Activated CD8-positive, alpha-beta memory T cell treated with anti-CD3 and anti-CD28 coated beads, Interleukin-2, amount 10 ng/mL, durations not matched to agents 7 days and 5 days (primary cell): ENCODE measurements at places on chromosomes 2 and 18.

GRCh38 chr18:74396171-74397169, 60.6 kb downstream of the DIPK1C start:
- DNase-seq, result no peak

GRCh38 chr2:108616751-108617161, 82.5 kb downstream of the LIMS1 start:
- DNase-seq, result no peak

DNA sequence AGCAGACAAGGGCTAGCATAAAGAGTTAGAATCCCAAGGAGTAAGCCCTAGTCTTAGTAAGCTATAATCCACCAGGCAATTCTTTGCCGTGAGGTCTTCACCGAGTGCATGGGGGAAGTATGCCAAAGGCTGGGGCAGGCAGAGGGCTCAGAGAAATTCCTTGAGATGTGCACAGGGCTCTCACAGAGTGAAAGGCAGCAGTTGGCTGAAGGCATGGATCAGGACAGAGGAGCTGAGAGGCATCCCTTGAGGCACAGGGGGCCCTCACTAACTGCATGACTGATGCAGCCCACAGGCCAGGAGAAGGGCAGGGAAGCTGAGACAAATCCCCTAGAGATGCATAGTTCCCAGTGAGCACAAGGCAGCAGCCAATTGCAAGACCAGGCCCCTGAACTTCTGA, 34.1 kb downstream of the PTH2R start:
- no peak for DNase-seq

DNA sequence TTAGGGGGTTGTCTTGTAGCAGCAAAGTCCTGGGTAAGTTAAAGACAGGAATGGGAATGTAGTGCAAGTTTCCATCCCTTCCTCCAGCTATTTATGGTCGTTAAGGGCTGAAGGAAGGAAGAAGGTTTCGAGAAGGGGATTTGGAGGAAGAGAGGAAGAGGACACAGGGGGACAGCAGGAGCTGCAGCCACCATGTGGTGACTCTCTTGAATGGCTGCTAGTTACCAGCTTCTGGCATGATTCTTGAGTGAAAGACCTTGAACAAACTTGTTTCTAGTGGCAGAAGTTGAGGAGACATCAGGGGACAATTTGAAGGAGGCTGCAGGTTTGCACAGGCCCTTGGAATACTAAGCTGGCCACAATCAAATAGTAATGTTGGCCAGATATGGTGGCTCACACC, 116.6 kb downstream of the MTX2 start:
- DNase-seq, result no peak

GRCh38 chr2:187408926-187409325, 39.1 kb downstream of the CALCRL start:
- DNase-seq, result no peak

DNA sequence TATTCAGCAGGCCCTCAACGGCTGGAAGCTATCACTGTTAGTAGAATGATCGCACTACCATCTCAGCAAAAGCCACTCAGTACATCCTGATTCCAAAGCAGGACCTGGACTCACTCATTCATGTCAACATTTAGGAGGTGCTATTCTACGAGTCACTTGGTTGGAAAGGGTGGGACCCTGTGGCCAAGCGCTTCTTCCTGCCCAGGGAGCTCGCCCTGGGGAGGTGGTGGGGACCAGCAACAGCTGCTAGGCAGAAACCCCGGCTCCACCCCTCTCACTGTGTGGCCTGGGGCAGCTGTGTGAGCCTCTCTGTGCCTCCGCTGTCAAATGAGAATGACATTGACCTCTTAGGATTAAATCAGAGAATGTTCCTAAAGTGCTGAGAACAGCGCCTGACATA, 231.4 kb downstream of the EIPR1 start:
- DNase-seq, result no peak

DNA sequence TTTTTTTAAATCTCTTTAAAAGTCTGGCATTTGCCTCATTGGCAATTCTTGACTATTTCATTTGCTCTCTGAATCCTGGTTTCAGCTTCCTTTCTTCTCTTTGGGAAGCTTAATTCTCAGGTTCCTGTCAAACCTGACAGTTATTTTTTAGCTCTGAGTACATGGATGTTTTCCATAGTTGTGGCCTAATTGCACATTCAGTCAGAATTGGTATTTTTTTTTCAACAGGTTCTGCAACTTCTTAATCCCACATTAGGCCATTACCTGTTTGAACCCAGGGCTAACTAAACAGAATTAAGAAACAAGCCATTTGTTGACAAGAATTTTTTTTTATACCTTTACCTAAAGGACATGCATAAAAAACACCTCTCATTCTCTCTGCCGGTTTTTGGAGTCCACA, 338.8 kb downstream of the SETBP1 start:
- DNase-seq, result no peak

GRCh38 chr2:159960414-159960813, 102.0 kb downstream of the PLA2R1 start:
- DNase-seq, result no peak

DNA sequence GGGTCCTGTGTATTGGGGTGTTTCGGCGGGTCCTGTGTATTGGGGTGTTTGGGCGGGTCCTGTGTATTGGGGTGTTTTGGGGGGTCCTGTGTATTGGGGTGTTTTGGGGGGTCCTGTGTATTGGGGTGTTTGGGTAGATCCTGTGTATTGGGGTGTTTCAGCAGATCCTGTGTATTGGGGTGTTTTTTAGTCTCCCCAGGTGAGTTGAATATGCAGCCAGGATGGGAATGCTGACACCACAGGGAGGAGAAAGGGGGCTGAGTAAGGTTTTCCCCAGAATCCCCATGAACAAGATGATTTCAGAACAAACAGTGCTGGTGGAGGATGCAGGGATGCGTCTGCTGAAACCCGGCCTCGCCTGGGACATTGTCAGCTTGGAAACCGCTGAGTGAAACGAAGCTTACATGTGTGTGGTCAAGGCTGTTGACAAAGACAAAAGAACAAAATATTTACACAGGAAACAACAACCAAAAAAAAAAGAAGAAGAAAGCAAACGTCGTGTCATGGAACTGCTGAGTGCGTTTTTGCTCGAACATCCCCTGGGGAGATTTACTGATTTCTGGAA, 88.5 kb upstream of the ODC1 start:
- no peak for DNase-seq

DNA sequence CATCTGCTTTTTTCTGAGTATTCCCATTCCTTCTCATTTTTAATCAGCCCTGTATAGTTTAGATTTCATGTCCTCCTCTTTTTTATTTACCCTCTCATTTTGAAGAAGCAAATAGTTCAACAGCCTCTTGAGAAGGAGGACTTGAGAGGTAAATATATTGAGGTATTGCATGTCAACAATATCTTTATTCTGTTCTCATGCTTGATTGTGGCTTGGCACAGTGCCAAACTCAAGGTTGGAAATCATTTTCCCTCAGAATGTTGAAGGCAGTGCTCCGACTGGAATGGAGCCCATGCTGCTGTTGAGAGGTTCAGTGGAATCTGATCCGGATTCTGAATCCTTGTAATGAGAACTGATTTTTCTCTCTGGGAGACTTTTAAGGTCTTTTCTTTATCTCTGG, 31.0 kb upstream of the GALNT3 start:
- no peak for DNase-seq

- DNase-seq, result no peak
These were observed 58.9 kb upstream of the RNU4ATAC start for GRCh38 chr2:121471532-121472469.

DNA sequence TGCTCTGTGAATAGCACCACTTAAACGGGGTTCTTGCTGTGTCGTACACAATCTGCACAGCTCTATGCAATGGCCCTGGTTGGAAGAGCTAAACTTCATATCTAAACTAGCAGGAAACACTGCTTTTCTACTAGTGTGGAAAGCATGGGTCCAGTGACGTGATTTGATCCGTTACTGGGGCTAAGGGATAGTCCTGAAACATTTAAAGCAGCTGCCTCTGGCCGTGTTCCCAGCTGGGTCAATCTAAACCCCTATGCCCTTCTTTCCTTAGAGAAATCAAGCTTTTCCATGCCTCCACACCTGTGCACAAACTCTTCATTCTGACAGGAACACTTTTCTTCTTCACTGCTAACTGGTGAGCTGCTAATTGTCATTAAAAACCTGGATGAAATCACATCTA, 5.4 kb upstream of the IGFBP5 start:
- DNase-seq, result no peak

DNA sequence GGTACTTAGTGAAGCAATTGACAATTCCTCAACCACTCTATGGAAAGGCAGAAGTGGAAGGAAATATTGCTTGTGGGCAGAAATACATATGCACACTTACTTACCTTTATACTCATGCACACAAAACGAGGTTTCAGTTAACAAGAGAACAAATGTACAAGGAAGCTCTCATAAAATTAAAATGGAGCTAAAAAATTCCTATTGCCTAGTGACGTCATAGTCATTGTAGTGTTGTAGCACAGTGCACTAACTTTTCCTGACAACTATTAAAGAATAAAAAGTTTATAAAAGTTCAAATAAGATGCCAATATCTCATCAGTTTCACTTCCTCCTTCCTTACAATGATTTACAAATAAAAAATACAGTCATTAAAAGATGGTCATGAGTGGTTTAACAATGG, 1161.9 kb upstream of the NRXN1 start:
- DNase-seq, result no peak

DNA sequence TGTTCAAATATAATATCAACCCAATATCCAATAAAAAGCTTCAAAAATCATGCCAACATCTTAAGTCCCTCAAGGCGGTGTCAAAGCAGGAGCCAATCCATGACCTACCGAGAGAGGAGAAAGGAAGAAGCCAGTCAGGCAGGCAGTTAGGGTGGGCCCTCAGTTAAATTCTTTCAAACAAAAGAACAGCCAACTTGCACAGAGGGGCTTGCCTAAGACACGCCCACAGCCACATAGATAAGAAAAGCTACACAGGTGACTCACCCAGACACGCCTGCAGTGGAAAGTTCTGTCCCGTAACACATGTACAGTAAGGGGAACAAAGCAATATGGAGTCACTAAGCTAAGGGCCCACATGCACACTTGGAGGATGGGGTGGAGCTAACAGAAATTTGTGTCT, 61.3 kb downstream of the SP110 start:
- no peak for DNase-seq

DNA sequence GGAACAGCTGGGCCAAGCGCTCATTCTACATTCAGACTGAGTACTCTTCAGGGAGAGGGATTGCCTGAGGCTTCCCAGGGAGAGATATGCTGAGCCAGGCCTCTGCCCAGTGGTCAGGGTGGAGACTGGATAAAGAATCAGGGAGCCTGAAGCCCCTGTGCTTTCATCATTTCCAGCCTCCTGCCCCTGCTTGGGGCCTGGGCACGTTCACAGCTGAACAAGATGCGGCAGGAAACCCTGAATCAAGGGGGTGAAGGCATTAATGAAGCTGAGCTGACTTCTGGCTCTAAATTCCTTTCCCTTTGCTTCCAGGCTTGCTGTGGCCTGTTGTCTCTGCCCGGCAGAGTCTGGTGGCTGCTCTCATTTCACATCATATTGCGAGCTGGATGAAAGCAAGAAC, 35.0 kb downstream of the RPL37A start:
- no peak for DNase-seq

DNA sequence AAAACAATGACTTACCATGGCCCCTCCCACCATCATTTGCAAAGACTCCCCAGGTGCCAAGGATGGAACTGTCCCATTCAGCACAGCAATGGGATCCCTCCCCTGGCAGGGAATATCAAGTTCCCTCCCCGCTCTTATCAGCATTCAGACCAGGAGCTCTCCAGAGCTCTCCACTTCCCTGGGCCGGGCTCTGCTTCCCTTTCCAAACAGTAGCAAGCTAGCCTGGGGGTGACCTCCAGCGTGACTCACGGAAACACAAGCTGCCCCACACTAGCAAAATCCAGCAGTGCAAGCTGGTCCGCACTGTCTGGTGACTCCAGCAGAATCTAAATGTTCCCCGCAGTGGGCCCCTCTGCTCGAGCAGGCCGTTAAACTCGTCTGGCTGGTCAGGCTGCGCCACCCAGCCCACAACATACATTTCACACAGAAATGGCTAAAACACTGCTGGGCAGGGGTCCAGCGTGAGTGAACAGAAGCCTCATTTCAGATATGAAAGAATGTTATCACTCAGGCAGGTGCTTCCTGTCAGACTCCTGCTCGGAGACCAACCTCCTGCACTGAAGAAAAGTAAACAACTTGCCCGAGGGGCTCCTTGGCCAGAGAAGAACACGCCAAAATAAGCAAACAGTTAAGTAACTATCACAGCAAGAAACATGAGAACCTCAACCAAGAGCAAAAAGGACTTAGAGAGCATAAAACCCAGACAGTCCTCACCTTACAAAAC, 33.9 kb downstream of the STAT1 start:
- DNase-seq, result no peak

GRCh38 chr18:78659748-78660147, 319.9 kb upstream of the SALL3 start:
- DNase-seq, result no peak

- DNase-seq, result no peak
These were observed 347.2 kb upstream of the NETO1 start for GRCh38 chr18:73214970-73215369.

GRCh38 chr2:240401781-240402551, 33.5 kb upstream of the GPC1 start:
- no peak for DNase-seq

GRCh38 chr2:77521931-77522470, at the start of gene LRRTM4:
Gene LRRTM4 (minus strand): TSS chr2:77522376.
- DNase-seq, result no peak

- no peak for DNase-seq
These were observed 4.5 kb upstream of the SFTPB start for GRCh38 chr2:85672456-85672855.

- no peak for DNase-seq
These were observed 281.8 kb upstream of the TCF4 start for GRCh38 chr18:55869556-55870501.

- no peak for DNase-seq
These were observed 144.1 kb downstream of the UBE2E3 start for GRCh38 chr2:181124497-181124896.

DNA sequence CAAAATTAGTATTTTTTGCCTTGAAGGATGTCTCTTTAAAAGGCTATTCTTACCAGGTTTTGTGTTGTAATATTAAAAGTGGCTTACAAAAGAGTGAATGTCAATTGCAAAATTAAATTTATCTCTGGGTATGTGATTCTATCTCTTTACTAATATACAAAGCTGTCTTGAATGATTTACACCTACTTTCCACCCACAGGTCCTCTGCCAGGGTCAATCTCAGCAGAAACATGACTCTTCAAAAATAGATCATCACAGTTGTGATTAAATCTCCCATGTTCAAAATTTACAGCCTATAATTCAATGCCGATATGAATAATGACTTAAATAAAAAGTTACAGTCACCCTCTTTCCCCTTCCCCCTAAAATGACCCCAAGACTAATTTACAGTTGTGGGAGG, 78.8 kb downstream of the SLC8A1 start:
- DNase-seq, result no peak
